ENCODE measurements at places on chromosomes 1 and 21.

GRCh38 chr1:3759796-3760195 lies 7.5 kb downstream of the CCDC27 start:
- DNase-seq, result no peak

GRCh38 chr1:7386226-7387052 lies 384.7 kb upstream of the VAMP3 start:
- DNase-seq, result no peak

GRCh38 chr1:53274541-53275185 lies 36.3 kb upstream of the MAGOH start:
- no peak for DNase-seq

DNA sequence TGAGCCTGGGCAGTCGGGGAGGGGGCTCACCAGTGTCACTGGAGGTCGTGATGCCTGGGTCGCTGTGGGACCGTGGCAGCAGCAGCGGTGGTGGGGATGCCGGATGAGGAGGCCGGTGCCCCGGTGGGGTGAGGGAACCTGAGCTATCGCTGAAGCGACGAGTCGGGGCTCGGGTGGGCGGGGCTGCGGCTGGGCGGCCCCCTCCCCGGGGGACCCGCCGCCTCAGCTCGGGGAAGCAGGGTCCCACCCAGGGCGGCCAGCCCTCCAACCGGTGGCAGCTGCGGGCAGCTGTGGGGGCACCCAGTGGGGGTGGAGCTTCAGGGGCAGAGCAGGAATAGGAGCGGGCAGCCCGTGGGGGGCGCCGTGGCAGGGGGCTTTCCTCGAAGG lies 5.0 kb downstream of the ENTREP3 start:
- no peak for DNase-seq

- DNase-seq, result no peak
Observed at GRCh38 chr1:72649991-72650390, 367.7 kb upstream of the NEGR1 start.

DNA sequence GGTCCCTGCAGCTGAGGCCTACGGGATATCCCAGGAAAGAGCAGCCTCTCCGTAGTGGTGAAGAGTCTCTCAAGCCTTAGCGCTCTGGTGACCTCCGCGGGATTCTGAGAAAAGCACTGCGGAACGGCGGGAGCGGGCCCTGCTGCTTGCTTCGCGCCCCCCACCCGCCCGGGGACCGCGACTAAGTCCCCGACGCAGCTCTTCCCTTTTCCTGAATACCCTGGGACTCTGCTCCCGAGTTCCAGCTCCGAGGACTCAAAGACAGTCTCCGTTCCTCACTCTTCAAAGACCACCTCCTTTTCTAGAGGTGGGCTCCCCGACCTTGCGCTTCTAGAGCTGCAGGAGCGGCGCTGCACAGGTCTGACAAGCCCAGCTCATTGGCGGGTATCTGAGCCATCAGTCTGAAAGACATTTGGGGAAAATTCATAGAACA lies 3.6 kb upstream of the PRRX1 start:
- no peak for DNase-seq

DNA sequence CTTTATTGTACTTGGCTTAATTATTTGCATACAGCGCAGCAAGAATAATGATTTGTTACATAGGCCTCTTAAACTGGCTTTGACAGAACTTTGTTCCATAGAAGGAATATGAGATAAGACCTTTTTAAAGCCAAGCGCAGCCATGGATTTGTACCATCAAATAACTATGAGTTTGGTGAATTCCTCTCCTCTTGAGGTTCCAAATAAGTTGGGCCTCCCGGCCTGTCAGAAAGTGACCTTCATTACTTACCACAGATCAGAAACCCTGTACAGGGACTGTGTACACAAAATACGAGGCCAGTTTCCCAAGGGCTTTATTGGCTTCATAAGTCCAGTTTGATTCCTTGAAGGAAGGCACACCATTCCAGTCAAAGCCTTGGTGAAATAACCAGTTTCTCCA lies 21.8 kb upstream of the HSD3B1 start:
- DNase-seq, result no peak

GRCh38 chr21:20720623-20721022 lies 277.6 kb upstream of the NCAM2 start:
- DNase-seq, result no peak

DNA sequence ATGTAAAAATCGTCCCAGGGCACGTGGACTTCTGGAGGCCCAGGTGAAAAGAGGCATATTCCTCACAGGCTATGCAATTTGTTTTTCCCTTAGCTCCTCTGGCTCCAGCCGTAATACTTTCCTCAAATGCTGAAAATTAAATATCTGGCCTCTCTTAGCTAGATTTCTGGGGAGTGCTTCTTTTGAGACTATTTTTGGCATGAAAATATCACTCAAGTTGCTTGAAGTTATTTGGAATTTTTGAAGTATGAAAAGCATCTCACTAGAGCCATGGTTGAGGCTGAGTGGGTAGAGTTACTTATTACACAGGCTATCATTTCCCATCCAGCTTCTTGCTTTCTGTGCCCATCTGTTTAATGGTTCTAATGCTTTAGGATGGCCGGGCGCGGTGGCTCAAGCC lies 59.7 kb downstream of the MYOM3 start:
- no peak for DNase-seq

DNA sequence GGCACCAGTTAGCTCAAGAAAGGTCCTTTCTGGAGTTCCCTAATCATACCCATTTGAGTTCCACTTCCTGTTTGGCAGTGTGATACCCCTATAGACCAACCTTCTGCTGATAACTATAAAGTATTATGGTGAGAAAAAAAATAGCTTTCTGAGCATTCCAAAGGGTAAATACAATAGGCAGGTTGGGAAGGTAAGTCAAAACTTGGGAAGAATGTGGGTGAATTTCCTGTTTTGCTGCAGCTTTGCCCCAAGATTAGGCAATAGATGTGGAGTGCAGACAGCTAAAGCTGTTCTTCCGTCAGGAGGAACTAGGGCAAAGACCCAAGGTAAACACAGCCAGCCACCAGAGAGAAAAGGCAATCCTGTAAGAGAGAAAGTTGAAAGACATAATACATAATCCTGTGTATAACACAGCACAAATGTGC lies 49.9 kb upstream of the GUCA2A start:
- no peak for DNase-seq

GRCh38 chr1:169202791-169203665 lies 96.5 kb downstream of the ATP1B1 start:
- no peak for DNase-seq

DNA sequence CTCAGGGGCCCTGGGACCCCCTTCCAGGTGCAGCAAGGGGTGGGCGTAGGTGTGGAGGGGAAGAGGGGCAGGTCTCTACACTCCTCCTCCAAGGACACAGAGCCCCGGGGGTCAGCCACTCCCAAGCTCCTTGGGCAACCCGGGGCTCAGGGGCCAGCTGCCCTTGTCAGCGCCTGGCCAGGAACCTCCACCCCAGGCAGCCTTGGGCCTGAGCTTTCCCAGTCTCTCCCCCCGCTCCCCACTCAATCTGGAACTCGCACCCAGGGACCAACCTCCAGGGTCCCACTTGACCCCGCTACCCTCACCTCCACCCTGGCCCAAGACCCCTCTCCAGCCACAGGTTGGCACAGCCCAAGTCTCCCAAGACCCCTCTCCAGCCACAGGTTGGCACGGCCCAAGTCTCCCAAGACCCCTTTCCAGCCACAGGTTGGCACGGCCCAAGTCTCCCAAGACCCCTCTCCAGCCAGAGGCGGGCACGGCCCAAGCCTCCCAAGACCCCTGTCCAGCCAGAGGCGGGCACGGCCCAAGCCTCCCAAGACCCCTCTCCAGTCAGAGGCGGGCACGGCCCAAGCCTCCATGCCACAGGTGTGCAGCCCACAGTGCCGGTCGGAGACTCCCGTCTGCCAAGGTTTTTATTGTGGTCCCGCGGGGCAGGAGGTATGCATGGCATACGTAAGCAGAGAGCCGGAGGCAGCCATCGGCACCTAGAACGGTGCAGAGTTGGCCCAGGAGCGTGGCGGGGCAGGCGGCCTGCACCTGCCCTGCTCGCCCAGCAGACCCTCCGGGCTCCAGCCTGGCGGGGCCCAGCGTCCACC lies 3.0 kb downstream of the TNFRSF4 start:
- no peak for DNase-seq

DNA sequence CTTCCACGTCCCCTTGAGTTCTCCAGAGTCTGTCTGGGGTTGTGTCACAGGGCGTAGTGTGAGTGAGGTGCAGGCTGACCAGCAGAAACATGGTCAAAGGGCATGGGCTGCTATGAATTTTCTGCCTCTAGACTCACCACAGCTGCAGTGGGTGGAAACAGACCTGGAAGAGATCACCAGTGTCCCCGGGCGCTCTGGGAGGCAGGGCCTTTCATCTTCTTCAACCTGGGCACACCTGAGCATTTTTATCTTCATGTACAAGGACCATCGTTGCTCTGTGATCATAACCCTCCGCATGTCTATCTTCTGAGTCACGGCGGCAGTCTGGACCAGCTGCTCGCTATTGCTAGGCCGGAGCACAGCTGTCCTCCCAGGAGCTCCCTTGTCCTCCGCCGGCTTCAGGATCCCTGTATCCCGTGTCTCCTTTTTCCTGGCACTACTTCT lies 29.6 kb downstream of the DEGS1 start:
- DNase-seq, result no peak

- DNase-seq, result no peak
Observed at GRCh38 chr1:184953600-184954219, 20.6 kb downstream of the NIBAN1 start.

DNA sequence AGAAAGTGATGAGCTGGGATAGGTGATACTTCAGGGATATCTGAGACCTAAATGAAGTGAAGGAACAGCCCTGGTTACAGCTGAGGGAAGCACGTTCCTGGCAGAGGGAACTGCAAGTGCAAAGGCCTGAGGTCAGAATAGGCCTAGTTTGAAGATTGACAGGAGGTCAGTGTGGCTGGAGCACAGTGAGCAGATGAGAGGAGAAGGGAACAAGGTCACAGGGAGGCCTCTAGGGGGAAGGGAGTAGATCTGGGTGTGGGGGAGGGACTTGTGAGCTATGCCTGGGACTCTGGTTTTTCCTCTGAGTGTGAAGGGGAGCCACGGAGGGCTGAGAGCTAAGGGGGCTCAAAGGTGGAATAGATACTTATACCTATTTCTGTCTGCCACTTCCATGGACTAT lies 736.4 kb downstream of the MATN1 start:
- DNase-seq, result no peak

GRCh38 chr1:210700511-210700910 lies 371.8 kb downstream of the HHAT start:
- no peak for DNase-seq
